ENCODE measurements at places on chromosomes 3 and 15.
A peak's percentile ranks its signal among the peaks of the same experiment; 100 is the strongest.

DNA sequence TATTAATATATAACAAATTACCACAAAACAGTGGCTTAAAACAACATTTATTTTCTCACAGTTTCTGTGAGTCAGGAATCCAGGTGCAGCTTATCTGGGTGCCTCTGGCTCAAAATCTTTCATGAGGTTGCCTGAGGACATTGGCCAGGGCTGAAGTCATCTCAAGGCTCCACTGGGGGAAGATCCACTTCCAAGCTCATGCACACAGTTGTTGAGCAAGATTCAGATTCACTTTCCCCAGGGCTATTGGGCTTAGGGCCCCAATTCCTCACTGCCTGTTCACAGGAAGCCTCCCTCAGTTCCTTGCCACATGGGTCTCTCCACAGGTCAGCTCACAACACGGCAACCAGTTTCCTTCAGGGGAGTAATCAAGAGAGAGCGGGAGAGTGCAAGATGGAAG, 35.0 kb downstream of the RFTN1 start:
- peak; percentile 60 for DNase-seq

GRCh38 chr15:90482124-90483011, 47.4 kb upstream of the CRTC3 start:
- DNase-seq = peak; percentile 59

DNA sequence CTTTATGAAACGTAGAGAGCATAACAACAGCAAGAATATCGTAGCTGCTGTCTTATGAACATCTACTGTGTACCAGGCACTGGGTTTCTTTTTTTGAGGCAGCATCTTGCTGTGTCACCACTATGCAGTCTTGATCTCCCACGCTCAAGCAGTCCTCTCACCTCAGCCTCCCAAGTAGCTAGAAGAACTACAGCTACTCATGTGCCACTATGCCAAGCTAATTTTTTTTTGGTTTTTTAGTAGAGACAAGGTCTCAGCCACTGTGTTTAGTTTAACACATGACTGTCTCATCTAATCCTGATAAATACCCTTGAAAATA, 129.9 kb downstream of the VGLL4 start:
- DNase-seq = no peak

DNA sequence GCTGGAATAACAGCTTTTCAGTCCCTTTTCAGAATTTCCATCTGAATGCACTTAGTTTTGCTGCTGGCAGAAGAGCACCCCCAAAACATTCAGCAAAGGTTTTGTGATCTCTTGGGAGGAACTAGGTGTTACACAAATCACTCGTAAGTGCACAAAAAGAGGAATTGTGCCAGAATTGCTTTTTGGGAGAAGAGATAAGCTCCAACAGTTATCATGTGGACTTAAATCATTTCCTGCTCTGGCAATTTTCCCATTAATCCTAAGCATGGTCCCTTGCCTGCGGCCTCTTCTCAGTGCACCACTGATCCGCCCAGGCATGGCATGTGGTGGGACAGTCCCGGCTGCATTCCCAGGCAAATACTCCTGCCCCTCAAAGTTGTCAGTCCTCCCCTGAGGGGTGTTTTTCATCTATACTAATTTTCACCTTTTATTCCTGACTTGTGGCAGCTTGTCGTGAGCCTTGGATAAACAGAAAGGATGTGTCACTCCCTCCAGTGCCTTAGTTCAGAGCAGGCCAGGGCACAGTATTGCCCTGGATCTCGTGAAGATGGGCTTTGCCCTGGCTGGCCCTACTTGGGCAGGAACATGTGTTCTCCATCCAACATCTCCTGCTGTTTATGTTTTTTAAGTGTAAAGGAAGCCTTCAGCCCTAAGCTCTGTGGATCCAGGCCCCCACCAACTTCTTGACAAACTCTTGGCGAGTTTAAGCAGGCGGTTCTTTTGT, 44.6 kb upstream of the VILL start:
- no peak for DNase-seq

GRCh38 chr3:179750720-179751328, 98.0 kb downstream of the USP13 start:
- peak; percentile 45 for DNase-seq

- no peak for DNase-seq
These were observed 90.2 kb downstream of the GHSR start for GRCh38 chr3:172357850-172358754.

DNA sequence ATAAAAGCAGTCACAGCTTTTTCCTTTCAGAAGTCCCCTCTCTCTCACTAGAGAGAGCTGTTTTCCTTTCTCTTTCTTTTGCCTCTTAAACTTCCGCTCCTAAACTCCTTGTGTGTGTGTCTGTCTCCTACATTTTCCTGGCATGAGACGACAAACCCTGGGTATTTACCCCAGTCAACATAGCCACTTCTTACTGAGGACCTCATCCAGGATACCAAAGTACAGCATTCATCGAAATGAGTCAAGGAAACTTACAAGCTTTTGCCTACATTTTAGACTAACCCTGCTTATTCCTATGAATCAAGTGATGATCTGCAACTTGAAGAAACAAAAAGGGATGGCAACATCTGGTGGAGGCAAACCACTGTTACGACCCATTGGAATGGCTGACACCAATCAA, 16.7 kb downstream of the PATL2 start:
- DNase-seq = no peak

GRCh38 chr3:160982491-160982890, 122.7 kb downstream of the B3GALNT1 start:
- no peak for DNase-seq

- DNase-seq = no peak
These were observed 107.0 kb downstream of the FNDC3B start for GRCh38 chr3:172146349-172146748.

GRCh38 chr3:17111586-17111985, 226.8 kb downstream of the PLCL2 start:
- no peak for DNase-seq

- DNase-seq = no peak
These were observed 75.0 kb upstream of the CADPS start for GRCh38 chr3:62950210-62950609.

- peak; percentile 37 for DNase-seq
These were observed 349.5 kb upstream of the POU1F1 start for GRCh38 chr3:87625876-87626275.

DNA sequence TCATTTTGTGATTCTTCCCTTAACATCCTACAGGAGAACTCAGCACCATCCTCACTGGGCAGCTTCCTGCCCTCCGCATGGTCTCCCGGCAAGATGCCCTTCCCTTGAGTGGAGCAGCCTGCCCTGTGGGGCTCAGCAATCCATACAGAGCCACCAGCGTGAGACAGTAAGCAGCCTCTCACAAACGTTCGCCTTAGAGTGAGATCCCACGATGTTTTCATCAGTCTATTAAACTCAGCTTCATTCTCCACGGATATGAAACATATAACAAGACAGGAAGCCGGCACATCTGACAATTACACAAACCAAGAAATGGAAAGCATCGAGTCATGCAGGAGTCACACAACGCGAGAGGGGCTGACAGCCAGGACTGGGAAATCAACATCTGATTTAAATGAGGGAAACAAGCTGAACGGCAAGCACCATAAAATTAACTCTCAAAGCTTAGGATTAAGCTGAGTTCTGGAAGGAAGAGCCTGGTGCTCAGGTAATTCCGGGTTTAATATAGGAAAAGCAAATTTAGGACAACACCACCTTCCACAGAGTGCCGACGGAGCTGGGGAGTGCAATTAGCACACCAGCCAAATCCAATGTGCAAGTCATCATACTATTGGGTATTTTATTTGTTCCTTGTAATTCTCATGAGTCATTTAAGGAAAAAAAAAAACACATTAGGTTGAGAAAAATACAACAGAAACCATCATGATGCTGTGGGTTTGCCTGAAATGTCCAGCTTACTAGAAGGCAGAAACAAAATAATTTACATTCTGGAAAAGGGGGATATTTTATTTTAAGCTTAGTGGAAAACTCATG, 272.0 kb downstream of the OCA2 start:
- peak; percentile 76 for DNase-seq

GRCh38 chr15:101407439-101407838, 82.1 kb downstream of the PCSK6 start:
- DNase-seq = no peak

DNA sequence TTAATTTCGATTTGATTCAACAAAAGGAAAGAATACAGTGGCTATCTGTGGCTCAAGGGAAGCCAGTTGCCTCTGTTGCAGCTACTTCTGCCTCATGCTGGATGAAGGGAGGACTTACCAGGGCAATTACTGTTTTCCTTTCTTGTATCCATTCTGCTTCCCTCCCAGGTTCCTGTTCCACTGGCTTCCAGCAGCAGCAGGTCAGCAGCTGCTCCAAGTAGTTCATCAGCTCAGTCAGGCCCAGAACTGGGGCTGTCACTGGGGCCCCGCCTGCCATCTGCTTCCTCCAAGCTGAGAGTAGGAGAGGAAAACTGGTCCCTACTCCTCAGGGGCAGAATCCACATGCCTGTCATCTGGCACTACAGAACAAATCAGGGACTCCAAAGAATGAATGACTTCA, 48.6 kb upstream of the ULK4 start:
- DNase-seq = no peak

DNA sequence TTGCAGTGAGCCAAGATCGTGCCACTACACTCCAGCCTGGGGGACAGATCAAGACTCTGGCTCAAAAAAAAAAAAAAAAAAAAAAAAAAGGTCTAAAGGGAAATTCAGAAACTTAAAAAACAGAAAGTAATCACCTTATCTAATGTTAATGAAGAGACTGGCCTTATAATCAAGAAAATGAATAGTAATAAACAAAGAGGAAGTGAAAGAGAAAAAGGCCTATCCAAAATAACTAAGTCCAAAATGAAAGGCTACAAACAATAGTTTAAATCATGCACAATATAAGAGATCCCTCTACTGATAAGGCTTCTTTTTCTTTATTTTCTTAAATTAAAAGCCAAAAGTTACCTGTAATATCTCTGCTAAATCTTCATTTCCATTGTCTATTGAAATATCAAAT, 37.1 kb upstream of the HDC start:
- DNase-seq = no peak

- no peak for DNase-seq
These were observed 56.1 kb downstream of the SYN2 start for GRCh38 chr3:12060139-12060845.

GRCh38 chr3:142904639-142905436, 16.0 kb upstream of the PCOLCE2 start:
- DNase-seq = peak; percentile 34

DNA sequence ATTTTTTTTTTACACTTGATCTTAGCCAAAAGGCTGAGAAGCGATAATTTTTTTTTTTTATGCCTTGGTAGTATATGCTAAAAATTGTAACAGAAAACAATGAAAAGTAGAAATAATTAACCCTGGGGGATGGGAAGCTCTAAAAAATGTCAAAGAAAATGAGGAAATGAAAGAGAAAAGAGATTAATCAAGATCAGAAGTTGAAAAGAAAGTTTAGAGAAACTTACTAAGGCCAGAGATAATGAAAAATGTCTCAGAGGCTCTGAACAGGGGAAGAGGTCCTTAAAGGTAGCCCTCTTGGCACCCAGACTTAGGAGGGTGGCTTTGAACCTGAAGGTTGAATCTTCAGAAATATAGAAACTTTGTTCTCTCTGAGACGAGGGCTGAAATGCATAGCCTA, 58.6 kb upstream of the ZBED2 start:
- no peak for DNase-seq

All from astrocyte of the spinal cord (primary cell).